ENCODE measurements at places on chromosomes 12 and 14.

DNA sequence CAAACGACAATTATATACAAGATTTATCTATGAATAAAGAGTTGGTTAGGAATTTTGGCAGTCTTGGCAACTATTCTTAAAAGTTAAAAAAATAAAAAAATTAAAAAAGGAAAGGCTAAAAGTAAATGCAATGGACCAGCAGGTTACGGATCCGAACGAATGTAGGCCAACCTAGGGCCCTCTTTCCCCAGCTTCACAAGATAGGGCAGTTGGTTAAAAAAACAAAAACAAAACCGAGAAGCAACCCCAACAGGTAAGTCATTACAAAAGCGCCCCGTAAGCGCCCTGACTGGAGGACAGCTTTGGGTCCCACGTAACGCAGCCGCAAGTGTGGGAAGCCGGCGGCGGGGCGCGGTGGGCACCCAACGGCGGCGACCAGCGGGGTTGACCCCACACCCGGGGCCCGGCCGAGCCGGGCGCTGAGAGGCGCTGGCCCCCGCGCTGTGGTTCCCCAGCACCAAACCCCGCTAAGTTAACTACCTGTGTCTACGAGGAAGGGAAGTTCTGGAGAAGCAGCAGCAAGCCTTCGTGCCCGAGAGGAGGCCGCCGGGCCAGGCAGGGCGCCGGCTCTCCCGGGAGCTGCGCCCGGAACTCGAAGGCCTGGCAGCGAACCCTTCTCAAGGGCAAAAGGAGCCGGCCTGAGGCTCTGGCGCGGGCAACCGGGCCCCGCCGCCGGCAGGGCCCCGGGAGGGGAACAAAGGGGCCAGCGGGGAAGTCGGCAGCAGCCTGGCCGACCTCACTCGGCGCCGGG lies 882 bp downstream of the HECTD1 start:
- DNase-seq: peak; percentile 23

- DNase-seq: no peak
Observed at GRCh38 chr14:70759398-70759797, 49.9 kb downstream of the MAP3K9 start.

DNA sequence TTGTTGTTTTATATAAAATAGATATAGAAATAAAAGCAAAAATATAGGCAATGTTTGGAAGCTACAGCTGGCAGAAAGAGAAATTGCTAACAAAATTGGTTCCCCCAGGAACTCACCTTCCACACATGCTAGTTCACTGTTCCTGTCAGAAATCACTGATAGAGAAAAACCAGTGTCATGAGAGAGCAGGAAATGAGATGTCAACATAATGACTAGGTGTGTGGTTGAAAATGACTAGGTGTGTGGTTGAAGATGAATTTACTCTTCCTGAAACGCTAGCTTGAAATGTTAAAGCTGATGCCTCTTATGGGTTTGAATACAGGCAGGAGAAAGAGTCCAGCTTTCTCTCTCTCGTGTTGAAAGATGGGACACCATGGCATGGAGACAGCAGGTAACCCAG lies 216.3 kb downstream of the C12orf42 start:
- DNase-seq: peak; percentile 14

DNA sequence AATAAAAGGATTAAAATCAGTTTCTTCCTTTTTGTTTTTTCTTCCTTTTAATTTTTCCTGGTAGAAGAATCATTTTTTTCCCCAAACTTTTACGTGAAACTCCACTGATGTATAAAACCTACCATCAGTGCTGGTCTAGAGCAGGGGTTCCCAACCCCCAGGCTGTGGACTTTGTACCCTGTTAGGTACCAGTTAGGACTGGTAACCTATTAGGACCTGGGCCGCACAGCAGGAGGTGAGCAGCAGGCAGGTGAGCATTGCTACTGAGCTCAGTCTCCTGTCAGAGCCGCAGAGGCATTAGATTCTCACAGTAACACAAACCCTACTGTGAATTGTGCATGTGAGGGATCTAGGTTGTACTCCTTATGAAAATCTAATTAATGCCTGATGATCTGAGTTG lies 10.1 kb downstream of the SMCO2 start:
- no peak for DNase-seq

- DNase-seq: no peak
Observed at GRCh38 chr12:27705263-27705662, 5.4 kb upstream of the MRPS35 start.

DNA sequence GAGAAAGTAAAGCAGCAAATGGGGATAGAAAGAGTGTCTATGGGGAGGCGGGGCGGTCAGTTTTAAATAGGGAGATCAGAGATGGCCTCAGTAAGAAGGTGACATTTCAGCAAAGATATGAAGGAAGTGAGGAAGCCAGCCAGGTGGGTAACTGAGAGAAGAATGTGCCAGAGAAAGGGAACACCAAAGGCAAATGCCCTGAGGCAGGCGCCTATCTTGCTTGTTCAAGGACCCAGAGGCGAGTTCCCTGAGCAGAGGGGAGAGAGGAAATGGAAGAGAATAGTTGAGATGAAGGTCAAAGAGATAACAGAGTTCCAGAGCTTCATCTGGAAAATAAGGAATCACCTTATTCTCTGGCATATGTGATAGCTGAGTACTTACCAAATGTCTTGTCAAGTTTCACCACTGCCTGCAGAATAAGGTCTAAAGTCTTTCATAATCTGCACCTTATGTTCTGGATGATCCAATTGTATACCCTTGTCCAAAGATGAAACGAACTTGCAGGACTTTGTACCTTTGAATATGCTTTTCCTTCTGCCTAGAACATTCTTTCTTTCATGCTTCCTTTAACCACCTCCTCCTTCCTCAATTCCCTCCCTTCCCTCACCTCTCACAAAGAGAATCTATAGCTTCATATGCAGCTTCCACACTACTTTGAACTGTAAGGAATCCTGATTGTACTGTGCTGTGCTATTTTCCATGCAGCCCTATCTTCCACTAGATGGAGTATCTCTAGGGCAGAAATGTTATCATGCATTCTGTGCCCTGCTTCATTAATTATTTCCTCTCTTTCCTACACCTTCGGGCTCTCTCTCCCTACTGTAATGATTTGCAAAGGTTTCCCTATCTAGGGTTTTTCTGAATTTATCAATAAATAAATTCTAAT lies 38.5 kb downstream of the GNPTAB start:
- no peak for DNase-seq

DNA sequence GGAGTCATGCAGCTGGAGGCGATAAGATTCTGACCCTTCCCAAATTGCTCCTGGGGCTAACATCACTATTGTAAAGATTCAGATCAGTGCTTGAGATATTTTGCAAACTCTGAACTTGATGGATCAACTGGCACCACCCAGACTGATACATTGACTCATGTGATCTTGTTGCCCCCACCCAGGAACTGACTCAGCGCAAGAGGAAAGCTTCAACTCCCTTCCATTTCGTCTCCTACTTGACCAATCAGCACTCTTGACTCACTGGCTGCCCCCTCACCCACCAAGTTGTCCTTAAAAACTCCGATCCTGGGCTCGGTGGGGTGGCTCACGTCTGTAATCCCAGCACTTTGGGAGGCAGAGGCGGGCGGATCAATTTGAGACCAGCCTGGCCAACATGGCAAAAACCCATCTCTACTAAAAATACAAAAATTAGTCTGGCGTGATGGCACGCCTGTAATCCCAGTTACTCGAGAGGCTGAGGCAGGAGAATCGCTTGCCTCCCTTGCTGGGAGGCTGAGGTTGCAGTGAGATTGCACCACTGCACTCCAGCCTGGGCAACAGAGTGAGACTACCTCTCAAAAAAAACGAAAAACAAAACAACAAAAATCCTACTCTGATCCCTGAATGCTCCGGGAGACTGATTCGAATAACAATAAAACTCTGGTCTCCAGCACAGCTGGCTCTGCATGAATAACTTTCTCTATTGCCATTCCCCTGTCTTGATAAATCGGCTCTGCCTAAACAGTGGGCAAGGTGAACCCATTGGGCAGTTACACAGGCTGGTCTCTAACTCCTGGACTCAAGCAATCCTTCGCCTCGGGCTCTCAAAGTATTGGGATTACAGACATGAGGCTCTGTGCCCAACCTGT lies 9.8 kb upstream of the ARF6 start:
- no peak for DNase-seq

DNA sequence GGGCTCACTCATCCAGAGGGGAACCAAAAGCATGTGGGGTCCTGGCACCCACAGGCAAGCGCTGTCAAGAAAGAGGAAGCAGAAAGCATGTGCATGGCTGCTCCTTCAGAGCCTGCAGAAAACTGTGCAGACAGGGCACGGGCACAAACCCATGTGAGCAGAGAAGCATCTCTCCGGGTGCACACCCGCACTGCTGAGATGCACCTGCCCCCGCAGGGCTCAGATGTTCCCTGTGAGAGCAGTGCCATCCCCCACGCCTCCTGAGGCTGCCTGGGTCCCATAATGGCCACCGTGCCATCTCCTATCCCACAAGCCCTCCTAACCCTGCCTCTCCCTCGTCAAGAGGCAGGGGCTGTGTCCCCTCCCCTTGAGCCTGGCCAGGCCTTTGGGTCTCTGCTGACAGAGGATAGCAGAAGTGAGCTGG lies 32.3 kb upstream of the INF2 start:
- no peak for DNase-seq

- no peak for DNase-seq
Observed at GRCh38 chr12:96769400-96769799, 137.7 kb upstream of the NEDD1 start.

- no peak for DNase-seq
Observed at GRCh38 chr12:64633940-64634337, 23.6 kb downstream of the RASSF3 start.

DNA sequence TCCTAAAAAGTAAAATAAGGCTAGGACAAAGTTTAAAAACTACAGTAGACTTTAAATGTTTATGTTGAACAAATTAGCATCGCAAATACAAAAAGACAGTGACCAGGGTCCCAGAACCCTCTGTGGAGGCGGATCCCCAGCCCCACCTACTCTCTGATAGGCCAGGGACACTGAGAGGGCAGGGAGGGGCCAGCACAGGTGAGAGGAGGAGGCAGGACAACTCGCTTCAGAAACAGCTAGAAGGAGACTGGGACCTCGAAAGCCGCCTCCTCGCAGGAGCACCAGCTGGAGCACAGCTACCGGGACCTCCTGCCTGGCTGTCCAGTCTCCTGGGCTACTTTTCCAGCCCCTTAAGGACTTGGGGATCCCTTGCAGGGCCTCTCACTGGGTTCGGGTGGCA lies 992 bp downstream of the DNAH10 start:
- DNase-seq: no peak

DNA sequence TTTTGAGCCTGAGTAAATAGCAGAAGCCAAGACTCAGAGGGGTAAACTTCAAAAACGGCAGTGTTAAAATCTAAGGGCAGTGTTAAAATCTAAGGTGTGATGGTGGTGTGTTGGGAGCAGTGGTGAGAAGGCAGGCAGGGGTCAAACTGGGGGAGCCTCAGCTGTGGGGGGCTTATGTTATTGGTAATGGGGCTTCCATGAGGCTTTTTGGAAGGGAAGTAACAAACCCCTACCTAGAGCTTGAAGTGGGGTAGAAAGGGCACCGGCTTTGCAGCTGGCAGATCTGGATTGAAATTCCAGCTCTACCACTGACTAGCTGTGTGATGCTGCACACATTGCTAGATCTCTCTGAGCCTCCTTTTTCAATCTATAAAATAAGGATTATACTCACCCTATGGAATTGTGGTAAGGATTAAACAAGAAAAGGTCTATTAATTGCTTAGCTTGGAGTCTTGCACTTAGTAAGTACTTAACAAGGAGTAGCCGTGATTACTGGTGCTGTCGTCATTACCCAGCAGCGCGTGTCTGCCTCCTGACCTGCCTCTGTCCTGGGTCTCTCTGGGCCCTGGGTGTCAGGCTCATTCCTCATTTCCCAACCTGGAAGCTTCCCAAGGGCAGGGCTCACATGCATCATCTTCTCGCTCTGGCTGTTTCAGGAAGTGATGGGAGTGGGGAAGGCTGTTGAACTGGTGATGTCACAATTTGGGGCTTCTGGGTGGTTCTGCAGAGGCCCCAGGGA lies 18.5 kb upstream of the KRT80 start:
- no peak for DNase-seq

- DNase-seq: no peak
Observed at GRCh38 chr12:115891556-115892164, 385.8 kb downstream of the MED13L start.

DNA sequence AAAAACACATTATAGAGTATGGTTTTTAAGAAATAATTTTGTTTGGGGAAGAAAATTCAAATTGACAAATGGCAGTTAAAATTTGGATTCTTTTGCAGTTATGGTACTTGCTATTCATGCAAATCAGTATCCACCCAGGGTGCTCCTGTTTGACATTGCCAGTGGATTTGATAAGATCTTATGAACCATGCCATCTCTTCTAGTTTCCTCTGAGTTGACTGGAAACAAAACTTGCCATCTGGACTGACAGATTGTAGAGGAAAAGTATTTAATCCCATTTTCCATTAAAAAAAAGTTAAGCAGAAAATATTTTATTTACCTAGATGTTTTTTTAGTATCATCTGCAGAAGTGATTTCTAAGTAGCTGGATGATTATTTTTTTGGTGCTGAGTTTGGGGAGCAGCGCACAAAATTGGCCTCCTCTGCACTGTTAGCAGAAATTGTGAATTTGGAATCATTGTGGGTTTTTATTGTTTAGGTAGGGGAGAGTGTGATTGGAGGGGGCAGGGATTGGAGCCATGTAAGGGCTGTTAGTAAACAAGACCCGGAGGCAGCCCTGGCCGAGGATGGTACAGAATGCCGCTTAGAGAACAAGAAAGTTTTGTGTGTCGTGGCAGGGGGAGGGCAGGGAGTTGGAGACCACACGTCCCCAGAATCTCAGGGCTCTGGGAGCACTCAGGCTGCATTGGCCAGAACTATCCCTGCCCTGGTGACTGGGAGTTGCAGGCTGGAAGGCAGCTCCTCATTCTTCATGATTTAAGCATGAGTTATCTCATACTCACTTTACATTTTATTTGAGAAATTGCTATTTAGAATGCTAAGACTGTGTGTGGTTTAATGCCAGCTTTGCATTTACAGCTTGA lies 56.6 kb downstream of the WDR20 start:
- DNase-seq: no peak

Data from GM12892 (cell line).